ENCODE measurements at places on chromosomes 5 and 9. TPM values are rescaled to one million over a fixed set of nuclear protein-coding genes. Genes with fewer than 3 reads are reported as not detected.

DNA sequence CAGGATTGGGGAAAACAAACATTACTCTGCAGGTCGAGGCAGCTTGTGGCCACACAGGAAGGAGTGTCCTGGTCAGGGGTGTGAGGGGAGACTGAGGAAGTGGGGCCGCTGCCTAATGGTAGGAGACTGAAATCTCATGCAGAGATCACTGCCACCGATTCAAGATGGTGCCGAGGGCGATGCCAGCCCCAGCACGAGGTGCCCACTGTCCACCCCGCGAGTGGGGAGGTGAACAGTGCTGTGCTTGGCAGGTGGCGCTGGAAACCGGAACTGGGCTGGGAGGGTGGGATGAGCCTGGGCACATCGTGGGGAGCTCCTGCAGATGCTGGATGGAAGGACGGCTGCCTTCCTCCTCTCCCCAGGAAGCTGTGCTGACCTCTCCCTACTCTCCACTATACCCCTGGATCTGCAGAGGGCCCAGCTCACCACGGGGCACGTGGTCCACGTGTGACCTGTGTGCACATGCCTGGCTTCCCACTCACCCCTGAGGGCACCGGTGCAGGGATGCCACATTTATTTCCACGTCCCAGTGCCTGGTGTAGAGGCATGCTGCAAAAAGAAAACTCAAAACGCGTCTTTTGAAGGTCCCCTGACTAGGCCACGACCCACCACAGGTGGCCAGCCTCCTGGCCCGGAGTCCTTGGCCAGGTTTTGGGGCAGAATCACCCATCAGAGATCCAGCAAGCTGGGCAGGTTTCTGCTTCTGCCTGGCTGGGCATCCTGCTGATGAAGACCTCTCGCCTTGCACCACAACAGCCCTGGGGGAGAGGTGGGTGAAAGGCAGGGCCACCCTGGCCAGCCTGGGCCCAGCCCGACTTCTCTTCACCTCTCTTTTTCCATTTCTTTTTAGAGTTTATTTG lies 71.7 kb upstream of the FCN1 start:
- DNase-seq: no peak

- DNase-seq: no peak
Observed at GRCh38 chr5:84017523-84018172, 297.0 kb upstream of the HAPLN1 start.

Gene FRMD3
- 93.2 TPM for total RNA-seq

DNA sequence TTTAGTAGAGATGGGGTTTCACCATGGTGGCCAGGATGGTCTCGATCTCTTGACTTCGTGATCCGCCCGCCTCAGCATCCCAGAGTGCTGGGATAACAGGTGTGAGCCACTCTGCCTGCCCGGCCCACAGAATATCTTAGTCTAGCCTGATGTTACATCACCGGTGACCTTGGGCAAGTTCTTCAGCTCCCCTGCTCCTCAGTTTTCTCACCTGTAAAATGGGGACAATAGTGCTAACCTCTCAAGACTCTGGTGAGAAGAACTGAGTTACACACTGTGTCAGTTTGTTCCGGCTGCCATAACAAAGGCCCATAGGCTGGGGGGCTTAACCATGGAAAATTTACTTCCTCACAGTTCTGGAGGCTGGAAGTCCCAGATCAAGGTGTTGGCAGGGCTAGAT lies 12.5 kb upstream of the HABP4 start:
- DNase-seq: no peak

- DNase-seq: no peak
Observed at GRCh38 chr9:99748266-99748665, 73.4 kb upstream of the NR4A3 start.

GRCh38 chr5:81080809-81081460 lies 120.8 kb downstream of the RASGRF2 start:
- no peak for DNase-seq

DNA sequence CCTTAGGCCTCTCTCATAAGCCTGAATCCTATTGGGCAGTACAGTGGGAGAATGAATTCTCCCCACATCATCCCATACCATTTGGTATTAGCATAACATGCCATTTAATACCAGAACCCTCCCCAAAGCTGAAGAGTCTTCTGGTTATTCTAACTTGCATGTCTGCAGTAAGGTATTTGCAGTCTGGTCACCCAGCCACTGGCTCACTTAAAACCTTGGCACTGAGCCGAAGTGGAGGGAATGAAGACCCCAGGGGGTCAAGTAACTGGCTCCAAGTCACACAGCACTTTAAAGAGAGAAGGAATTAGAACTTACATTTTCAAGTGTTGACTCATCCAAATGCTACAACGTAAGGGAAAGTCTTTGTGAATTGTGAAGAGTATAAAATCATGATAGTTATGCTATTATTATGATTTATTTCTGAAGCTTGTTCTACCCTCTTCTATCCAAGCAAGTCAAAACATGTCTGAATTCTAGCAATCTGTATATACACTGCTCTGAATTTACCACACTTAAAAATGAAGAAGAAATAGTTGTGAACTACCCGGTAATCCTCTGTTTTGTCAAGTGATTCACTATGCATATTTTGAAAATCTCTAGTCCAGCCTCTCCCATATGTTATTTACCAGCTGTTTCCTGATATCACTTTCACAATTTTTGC lies 28.5 kb downstream of the GLRA1 start:
- DNase-seq: no peak

DNA sequence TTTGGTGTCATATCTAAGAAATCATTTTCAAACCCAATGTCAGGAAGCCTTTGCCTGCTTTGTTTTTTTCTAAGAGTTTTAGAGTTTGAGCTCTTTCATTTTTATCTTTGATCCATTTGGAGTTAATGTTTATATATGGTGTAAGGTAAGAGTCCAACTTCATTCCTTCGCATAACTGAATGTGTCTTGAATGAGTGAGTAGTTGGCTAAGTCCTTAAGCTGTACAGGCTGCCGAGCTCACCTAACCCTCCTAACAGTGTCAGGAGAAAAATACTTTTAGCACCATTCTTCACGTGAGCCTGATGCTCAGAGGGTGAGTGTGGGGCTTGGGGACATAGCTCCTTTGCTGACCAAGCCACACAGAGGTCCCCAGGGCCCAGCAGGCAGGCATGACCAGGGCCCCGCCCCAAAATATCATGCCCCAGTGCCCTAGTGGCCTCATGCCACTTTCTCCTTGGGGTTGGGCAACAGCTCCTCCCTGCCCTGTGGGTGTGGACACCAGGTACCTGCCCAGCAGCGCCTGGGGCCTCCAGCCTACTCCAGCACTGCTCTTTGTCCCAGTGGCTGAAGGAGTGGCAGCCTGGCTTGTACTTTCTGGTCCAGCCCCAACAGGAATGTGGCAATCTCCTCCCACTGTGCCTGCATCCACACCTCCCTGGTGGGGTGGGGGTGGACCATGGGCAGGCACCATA lies 17.2 kb downstream of the PPARGC1B start:
- no peak for DNase-seq

Gene DAB2
- total RNA-seq: 29.9 TPM

Gene SLC45A2
- total RNA-seq: not detected

Gene PDE6A
- total RNA-seq: 0.08 TPM

Gene LRRC70
- total RNA-seq: 1.2 TPM

DNA sequence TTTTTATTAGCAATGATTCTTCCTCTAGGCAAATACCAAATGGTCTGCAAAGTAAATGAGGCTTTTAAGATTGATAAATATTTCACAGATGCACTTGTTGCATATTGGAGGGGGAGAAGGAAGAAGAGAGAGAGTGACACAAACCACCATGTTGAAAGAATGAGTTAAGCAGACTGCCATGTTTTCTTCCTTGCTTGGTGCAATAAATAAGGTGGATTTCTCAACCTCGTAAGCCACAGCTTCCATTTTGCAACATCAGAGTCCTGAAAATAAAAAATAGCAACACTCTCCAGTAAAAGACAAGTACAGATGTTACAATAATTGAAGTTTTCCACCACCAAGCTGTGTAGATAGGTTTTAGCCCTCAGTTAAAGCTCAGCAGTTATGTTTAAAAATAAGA lies 202.9 kb downstream of the SGCD start:
- DNase-seq: no peak

DNA sequence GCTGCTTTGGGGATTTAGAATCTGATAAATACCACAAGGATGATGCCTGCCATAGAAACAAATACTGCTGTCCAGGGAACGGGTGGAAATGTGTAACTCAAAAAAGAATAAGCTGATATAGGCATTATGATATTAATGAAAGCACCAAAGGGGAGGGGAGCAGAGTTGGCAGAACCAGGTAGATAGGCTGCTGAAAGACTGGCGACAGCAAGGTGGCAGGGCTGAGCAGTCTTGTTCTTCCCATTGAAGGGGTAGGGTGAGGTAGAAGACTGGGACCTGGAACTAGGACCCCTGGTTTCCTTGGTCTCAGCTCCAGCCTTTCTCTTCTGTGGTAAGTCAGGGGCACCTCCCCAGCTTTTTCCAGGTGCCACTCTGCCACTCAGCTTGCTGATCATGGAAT lies 31.4 kb upstream of the TMOD1 start:
- no peak for DNase-seq

Gene CARTPT
- total RNA-seq: not detected

DNA sequence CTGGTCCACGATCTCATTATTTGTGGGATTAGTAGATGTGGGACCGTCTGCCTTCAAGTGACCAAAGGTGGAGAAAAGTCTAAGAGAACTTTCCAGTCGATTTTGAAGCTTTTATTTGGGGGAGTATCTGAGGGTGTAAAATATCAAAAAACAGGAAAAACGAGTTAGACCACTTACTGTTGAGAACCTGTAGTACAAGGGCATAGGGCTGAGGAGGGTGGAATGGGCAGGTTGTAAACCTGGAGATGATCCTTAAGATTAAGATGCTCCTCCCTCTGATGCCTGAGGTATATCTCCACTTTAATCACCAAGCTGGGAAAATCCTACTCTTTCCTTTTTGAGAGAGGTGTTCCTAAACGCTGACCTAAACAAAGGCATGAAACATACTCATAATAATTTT lies 32.0 kb upstream of the GTF2H2C start:
- DNase-seq: no peak

Gene MGAT1
- total RNA-seq: 66.2 TPM

Gene F2R
- total RNA-seq: 5.3 TPM

- no peak for DNase-seq
Observed at GRCh38 chr5:172166030-172166826, 21.8 kb downstream of the STK10 start.

GRCh38 chr5:102049517-102049916 lies 246.6 kb downstream of the SLCO4C1 start:
- no peak for DNase-seq

DNA sequence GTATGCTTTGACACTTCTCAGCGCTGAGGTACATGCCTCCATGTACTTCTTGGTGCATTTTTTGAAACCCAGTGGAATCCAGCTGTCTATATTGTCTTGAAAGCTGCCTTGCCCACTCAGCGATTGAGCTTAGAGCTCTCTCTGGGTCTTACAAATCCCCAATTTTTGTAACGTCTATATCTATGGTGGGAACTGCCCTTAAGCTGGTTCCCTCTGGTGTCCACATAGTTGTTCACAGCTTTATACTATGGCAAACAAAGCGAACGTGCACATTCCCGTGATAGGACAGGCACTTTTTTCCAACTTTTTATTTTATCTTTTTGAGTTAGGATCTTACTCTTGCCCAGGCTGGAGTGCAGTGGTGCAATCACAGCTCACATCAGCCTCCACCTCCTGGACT lies 20.9 kb downstream of the CDHR2 start:
- DNase-seq: no peak

Gene IGFBPL1
- total RNA-seq: not detected

Gene MLANA
- total RNA-seq: not detected

GRCh38 chr5:929596-929995 lies 36.9 kb downstream of the TRIP13 start:
- DNase-seq: no peak

- no peak for DNase-seq
Observed at GRCh38 chr9:94624629-94625028, 14.7 kb downstream of the FBP1 start.

DNA sequence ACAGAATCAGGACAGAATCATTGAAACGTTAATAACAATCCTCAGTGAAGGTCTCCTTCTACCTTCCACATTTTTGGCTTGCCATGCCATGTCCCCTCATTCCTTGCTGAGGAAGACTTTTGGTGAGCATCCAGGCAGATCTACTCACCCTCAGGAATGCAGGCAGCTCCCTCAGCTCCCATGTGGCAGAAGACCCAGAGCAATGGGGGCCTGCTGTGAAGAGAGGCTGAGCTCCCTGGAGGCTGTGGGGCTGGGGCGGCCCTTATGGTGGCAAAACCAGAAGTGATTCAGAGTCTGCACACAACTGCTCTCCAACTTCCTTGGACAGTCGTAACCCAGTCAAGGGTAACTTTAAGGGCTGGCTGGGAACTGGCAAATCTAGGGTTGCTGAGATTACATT lies 247.2 kb upstream of the EFNA5 start:
- no peak for DNase-seq

Gene ZNG1F
- 2.3 TPM for total RNA-seq

- no peak for DNase-seq
Observed at GRCh38 chr9:101139082-101139481, 110.6 kb downstream of the PLPPR1 start.

DNA sequence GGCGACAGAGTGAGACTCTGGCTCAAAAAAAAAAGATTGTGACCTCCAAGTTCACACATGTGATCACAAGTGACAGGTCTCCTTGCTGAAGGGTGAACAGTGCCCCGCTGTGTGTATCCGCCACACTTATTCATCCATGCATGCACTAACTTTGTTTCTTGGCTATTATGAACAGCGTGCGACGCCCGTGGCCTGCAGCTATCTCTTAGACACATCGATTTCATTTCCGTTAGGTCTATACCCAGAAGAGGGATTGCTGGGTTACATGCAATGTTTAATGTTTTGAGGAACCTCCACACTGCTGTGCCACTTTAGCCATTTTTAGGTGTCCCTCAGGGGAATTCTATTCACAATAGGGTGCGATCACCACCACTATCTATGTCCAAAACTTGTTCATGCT lies 12.1 kb upstream of the EGFL7 start:
- peak; percentile 34 for DNase-seq

Measured in Right ventricle myocardium superior (tissue), 1 donor.